ENCODE measurements at places on chromosomes 3 and 15. TPM values are rescaled to one million over a fixed set of nuclear protein-coding genes. Genes with fewer than 3 reads are reported as not detected.
A peak's percentile ranks its signal among the peaks of the same experiment; 100 is the strongest.

- DNase-seq, result no peak
Measured at GRCh38 chr15:62211348-62211747, 46.3 kb upstream of the C2CD4B start.

GPR176 gene
- 4.2 TPM for polyA plus RNA-seq

DNA sequence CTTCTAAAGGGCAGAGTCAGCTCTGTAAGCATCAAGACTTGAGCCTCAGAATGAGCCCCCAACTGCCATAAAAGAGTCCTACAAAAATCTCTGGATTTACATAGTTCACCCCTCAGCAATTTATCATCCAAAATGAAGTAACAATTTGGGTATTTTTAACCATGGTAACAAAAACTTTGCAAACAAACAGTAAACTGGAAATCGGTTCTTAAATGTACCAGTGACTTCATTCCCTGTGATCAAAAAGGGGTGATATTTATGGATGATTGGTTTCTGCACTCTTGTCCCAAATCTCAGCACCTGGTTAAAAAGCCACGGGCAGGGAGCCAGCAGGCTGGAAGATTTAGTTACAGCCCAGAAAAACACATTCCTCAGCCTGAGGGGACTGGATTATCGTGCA lies 73.6 kb downstream of the TFG start:
- peak; percentile 75 for DNase-seq

DNA sequence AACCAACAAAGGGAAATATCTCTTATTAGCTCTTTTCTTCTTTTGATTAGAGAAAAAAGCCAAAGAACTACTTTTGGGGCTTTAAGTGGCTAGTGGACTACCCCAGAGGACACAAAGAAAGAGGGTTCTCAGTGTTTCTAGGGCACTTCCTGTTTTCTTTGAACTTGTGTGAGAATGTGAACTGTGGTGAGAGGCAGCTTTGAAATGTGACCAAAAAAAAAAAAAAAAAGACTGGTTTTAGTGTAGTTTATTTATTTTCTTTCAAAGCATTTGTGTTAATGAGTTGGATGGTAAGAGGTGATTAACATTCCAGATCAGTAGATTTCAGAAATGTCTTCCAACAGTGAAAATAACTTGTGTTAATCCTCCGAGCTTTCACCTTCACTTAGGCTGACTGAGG lies 32.4 kb downstream of the SELENOT start:
- DNase-seq, result no peak

- no peak for DNase-seq
Measured at GRCh38 chr3:184590795-184591194, 29.2 kb downstream of the EPHB3 start.

RETNLB gene
- polyA plus RNA-seq, result not detected

Data from muscle of arm (tissue), 14 donors.